ENCODE measurements at places on chromosomes 1 and 21. TPM values are rescaled to one million over a fixed set of nuclear protein-coding genes. Genes with fewer than 3 reads are reported as not detected.

NES gene
- total RNA-seq, result 3.7 TPM

BLZF1 gene
- 24.7 TPM for total RNA-seq

LRRC53 gene
- 0.19 TPM for total RNA-seq

TNNI3K gene
- total RNA-seq, result 0.61 TPM

KCNC4 gene
- total RNA-seq, result 3.0 TPM

ABCD3 gene
- total RNA-seq, result 92.7 TPM

GBP5 gene
- total RNA-seq, result 13.8 TPM

FAM177B gene
- 0.42 TPM for total RNA-seq

ACTL8 gene
- total RNA-seq, result 0.28 TPM

GPR52 gene
- total RNA-seq, result 0.52 TPM

SLC25A44 gene
- 8.8 TPM for total RNA-seq

CXADR gene
- 3.2 TPM for total RNA-seq

ESRRG gene
- 1.3 TPM for total RNA-seq

IFNLR1 gene
- total RNA-seq, result 0.66 TPM

SUSD4 gene
- total RNA-seq, result 4.6 TPM

GBP6 gene
- total RNA-seq, result 0.61 TPM

LMOD1 gene
- total RNA-seq, result 0.24 TPM

TSPEAR gene
- 0.38 TPM for total RNA-seq

DMRTA2 gene
- 0.14 TPM for total RNA-seq

KCNE2 gene
- total RNA-seq, result 0.14 TPM

CDCA8 gene
- 12.6 TPM for total RNA-seq

SH2D5 gene
- total RNA-seq, result 0.14 TPM

AJAP1 gene
- 0.09 TPM for total RNA-seq

MMP23B gene
- total RNA-seq, result 4.1 TPM

WDR64 gene
- 0.14 TPM for total RNA-seq

HAO2 gene
- total RNA-seq, result 5.8 TPM

MYOG gene
- 7.8 TPM for total RNA-seq

PHF13 gene
- total RNA-seq, result 3.5 TPM

PLPP3 gene
- total RNA-seq, result 30.8 TPM

TLCD4 gene
- total RNA-seq, result 1.5 TPM

CCDC27 gene
- total RNA-seq, result not detected

S100A8 gene
- total RNA-seq, result 291 TPM

CHRNB2 gene
- 0.05 TPM for total RNA-seq

ZFP69 gene
- 4.4 TPM for total RNA-seq

PLCH2 gene
- total RNA-seq, result 0.90 TPM

ANGPTL1 gene
- total RNA-seq, result 3.9 TPM

SLAMF9 gene
- 0.09 TPM for total RNA-seq

CHD1L gene
- total RNA-seq, result 40.2 TPM

TPTE gene
- not detected for total RNA-seq

NTRK1 gene
- total RNA-seq, result 1.6 TPM

MORN1 gene
- 5.7 TPM for total RNA-seq

ADAMTS1 gene
- 2.0 TPM for total RNA-seq

CELA3B gene
- total RNA-seq, result 0.09 TPM

RGS16 gene
- 8.3 TPM for total RNA-seq

GNAT2 gene
- total RNA-seq, result 0.14 TPM

ADAM30 gene
- not detected for total RNA-seq

C1orf35 gene
- 17.5 TPM for total RNA-seq
